ENCODE measurements at places on chromosomes 4 and X.

DNA sequence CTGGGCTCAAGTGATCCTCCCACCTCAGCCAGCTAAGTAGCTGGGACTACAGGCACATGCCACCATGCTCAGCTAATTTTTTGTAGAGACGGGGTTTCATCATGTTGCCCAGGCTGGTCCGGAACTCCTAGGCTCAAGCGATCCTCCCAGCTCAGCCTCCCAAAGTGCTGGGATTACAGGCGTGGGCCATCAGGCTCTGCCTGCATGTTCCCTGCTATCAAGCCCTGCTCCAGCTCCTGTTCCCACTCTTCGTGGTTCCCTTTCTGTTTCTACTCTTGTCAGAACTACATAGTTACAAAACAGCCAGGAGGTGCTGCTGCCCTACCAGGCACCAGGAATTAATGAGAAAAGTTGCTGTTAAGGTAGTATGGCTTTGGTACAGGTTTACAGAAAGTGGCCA, 8.7 kb downstream of the TIMP1 start:
- DNase-seq: no peak

GRCh38 chrX:118566359-118566758, 70.7 kb downstream of the DOCK11 start:
- no peak for DNase-seq

DNA sequence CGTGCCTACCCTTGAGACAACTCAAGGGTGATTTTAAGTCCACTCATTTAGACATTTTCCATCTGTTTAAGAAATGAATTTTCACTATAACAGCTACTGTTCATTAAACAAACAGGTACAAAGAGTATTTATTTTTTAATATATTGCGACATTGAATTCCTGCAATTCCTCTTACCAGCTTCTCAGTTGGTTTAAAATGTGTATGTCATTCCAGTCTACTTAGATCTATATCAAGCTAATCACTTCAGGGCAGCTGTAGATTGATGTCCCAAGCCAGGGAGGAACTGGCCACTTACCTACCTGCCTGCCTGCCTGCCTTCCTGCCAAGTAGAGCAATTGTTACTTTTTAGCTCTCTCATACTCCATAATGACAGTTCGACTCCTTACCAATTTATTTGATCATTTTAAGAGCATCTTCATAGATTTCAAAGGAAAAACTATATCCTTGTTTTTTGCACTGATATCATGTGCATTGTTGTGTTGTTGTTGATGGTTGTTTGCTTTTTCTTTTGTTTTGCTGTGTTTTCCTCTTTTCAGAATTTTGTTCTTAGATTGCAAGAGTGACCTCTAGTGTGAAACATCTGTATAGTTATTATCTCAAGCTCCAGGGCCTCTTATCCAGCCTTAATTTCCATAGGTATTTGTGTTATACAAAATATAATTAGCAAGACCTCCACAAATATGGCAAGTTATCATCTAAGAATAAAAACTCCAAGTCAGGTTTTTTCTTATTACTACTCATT, 120.9 kb upstream of the NRK start:
- DNase-seq: no peak

DNA sequence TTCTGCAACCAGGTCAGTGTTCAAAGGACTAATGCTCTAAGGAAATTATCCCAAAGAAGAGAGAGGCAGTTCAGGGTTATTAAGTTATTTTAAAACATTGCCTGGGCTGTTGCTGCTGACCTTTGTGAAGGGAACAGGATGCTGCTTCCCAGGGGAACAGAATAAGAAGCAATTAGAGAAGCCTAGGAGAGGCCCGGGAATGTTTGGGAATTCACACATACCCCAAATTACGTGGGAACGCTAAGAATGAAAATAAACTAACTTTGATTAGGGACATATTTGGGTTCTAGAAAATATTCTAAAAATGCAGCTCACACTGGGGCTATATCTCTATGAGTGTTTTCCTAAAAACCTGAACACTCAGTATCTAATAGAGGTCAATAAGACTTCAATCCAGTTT, 243.1 kb upstream of the FTHL17 start:
- DNase-seq: no peak

DNA sequence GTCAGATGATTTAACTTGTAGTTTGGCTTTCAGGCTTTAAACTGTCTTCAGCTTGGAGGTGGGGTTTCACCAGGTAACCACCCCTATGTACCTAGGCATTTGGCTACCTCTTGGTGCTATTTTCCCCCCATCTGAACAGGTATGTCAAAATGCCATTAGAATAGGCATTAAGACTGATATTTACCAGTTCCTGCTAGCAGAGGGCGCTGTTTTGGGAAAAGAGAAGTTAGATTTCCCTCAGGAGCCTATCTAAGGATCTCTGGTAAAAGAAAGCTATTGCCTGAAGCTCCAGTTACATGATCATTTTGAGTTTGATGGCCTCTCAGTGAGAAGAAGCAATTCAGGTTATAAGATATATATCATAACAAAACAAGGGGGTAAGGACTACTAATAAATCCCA, 879.1 kb downstream of the SH3BGRL start:
- no peak for DNase-seq

DNA sequence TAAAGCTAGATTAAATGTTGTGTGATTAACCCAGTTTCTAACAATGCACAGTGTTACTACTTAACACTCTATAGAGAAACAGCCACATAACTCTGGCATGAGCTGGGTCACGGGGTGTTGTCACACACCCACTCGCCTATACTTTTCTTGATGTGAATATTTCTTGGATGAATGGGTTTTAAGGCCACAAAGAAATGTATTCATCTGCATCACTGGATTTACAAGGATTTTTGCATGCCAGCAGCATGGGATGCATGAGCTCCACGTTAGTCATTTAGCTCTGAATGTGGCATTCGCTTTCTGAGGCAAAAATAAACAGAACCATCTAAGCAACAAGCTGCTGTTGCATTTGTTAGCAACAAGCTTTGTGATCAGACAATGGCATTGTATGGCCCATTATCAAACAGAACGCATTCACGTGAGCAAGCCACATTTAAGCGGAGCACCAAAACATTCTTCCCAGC, 89.7 kb downstream of the LRP2BP start:
- no peak for DNase-seq

DNA sequence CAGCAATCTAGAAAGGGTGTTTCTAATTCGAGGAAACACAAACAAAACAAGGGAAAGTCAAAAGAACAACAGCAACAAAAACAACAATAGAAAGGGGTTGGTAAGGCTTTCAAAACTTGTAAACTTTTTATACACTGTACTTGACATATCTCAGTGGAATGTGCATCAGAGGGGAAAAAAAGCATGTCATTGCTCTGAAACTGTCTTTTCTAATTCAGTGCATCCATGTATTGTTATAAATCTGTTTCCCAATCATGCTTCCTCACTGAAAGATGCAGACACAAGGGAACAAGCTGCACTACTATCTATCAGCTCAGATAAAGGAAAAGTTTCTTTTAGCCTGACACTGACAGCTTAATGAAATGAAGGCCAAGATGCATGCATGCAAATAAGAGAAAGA, 44.2 kb upstream of the PCDH18 start:
- no peak for DNase-seq

- DNase-seq: no peak
Observed at GRCh38 chr4:184030036-184030435, 124.9 kb downstream of the STOX2 start.

GRCh38 chrX:110563282-110563681, 204.6 kb downstream of the RTL9 start:
- DNase-seq: no peak

DNA sequence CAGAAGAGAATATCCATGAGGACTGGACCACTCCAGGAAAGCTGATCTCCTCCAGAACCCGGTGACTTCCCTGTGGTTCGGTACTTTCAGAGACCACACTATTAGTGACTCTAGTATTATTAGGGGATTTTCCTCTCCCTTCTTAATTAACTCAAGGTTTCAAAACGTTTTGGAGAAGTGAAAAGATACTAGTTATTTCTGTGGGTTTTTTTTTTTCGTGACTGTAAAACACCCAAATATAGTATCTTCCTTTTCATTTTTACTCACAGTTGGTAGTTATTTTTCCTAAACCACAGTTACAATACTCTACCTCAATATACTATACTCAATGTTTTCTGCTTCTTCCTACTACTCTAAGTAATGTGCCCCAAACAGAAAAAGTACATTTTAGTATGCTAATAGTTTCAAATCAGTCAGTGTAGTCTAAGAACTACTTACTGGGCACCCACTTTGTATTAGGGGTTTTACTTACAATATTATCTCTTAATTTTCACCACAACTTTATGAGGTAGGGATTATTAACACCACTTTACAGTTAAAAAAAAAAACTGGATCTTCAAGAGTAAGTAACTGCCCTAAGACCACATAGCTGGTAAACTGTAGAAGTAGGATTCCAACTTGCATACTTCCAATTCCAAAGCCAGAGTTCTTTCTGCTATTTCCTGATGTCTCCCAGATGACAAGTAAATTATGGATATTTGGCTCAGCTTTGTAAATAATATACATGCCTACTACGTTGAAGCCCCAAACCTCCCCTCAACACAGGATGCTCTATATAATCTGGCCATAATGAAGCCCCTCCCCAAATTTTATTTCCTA, 45.0 kb downstream of the SLC9A7 start:
- DNase-seq: no peak

GRCh38 chr4:98908703-98909262, 20.1 kb downstream of the EIF4E start:
- DNase-seq: no peak

DNA sequence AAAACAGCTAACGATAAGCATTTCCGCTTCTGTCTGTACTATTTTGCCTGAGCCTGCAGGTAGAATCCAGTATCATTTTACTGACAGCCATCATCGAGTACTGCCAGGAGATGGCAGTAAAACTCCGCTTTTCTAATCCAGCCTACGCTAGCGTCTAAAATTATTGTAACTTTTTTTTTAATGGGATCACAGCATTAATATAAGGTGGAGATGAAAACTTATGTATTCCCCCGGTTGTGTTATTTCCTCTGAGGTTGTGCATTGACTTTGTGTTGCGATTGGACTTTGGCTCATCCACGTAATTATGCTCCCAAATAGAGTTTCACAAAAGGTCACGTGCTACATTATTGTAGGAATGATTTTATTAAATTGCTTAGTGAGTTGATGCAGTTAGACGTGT, 248.1 kb downstream of the C4orf33 start:
- no peak for DNase-seq

DNA sequence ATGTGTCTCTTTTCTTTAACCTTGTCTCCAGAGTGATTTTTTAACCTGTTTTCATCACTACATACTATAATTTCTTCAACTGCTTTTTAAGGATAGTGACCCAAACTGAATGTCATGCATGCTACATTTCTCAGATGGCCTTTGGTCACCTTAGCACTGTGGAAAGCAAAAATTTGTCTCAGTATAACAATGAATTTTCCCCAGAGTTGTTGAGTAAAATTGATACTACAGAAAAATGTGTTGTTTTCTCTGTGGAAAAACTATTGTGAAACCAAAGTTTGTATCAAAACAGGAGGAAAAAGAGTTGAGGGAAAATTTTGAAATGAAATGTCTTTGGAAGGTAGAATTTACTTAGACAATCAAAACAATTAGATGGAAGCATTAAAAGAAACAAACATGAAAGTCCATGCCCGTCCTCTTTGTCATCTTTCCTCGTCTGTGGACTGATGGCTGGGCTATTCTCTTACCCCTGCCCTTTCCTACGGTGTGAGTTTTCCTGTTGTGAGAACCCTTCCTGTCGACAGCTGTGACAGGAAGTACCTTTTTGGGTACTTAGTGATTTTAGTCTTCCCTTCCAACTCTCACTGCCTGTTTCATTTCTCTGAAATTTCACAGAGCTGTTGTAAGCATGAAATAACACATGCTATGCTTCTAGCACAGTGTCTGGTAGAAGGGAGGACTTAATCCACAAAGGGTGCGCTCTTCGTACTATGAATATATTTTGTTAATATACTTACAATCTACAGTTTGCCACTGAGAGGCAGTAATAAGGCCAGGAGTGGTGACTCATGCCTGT, 50.8 kb downstream of the LRP2BP start:
- DNase-seq: no peak

GRCh38 chrX:8374041-8374825, 90.4 kb upstream of the VCX3B start:
- no peak for DNase-seq

DNA sequence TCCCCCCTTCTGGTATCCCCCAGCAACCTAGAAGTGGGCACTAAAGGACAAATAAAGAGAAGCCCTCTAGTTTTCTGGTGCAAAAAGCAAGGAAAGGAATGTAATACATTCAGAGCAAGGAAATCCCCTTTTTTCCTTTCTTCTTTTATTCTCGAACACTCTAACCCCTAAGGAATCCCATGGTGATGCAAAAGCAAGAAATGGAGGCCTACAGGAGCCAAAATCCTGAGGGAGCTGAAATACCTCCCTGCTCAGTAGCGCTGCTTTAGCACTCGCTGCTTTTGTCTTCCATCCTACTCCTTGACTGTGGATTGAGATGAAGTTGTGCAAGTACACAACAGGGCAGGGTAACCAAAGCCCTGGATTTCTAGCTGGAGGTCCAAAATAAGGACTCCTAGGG, 251.0 kb downstream of the PRDM5 start:
- no peak for DNase-seq
